Dermis blood vessel endothelial cell (primary cell): ENCODE measurements at places on chromosomes 5 and 9.

DNA sequence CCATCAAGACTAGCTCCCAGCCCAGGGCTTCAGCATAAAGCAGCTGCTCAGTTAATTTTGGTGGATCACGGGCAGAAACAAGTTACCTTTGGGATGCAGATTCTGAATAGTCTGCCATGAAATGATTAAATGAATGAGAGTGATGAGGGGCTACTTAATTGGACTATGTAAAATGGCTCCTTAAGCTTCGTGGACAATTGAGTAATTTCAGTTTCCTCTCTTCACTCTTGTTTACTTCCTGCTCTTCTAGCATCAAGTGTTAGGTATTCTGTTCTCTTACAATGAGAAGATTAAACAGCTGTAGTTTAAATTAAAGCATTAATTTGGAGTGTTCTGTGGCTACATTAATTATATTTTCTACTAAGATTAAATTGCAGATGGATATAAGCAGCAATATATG, 28.1 kb downstream of the PIK3R1 start:
- DNase-seq, result peak; percentile 44

GRCh38 chr5:10456583-10457420, 15.1 kb downstream of the ROPN1L start:
- peak; percentile 35 for DNase-seq

DNA sequence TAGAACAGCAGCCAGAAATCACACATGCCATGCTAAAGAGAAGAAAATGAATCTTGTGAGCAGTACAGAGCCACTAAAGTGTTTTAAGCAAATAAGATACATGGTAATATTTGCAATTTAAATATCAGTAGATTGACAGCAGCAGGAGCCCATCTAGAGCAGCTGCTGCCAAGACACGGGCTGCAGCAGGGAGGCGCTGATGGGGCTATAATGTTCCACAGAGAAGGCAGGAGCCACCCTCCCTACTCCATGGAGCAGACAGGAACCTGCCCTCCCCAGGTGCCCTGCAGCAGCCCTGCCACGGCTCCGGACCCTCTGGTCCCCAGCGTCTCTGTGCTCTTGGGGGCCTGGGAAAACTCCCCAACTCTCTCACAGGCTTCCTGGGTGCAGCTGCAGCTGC, 224.1 kb upstream of the ISL1 start:
- DNase-seq, result no peak

- DNase-seq, result no peak
Measured at GRCh38 chr5:74372051-74372450, 268.5 kb downstream of the ENC1 start.

DNA sequence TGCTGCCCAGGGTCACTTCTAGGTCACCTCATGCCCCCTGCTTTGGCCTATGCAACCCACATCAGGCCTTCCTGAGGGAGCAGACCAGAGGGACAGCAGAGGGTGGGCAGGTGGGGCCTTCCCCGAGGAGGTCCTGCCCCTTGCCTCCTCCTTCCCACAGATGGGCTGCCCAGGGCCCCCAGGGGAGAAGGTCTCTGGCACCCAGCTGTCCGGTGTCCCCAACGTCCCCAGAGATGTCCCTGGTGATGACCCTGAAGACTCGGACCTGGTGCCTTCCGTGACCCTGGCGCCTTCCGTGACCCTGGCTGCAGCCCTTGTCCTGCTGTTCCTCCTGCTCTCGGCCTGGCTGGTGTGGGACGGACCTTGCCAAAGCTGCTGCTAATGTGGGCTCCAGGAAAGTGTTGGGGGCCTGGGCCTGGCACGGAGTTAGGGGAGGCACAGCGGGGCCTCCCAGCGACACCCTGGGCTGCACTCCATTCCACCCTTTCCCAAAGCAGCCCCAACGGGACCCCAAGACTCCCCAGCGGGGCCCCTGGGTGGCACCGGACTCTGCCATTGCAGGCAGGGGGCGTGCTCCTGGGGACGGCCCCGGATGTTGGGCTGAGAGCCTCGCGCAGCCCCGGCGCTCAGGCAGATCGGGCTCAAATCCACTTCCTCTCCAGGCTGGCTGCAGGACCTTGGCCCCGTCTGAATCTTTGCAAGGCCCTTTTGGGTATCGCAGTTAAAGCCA, 6.8 kb upstream of the SLC2A6 start:
- DNase-seq, result no peak

DNA sequence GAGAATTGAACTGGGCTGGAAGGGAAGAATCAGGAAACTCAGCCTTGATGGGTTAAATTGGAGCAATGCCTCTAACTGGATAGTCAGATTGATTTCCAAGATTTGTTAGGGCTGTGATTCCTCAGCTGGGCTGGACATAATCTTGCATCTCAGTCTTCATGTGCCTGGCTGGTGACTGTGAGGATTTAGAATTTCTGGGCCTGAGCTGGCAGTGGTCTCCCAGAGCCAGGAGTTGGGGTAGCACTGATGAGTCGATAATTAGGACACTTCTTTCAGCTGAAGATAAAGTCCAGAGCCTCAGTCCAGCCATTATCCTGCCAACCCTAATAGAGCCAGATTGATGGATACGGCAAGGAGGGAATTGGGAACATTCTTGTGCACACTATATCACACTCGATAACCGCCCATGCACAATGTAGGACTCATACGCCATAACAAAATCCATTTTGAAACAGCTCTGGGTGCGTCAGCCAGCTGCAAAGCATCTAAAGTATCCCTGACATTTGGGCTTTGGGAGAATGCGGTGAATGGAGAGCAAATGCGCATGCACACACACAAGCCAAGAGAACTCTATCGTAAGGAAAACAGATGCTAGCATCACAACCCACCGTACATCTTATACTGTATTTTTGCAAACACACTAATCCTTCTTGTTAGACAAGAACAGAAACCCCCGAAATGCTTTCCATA, 405.1 kb upstream of the KLF4 start:
- DNase-seq, result no peak

GRCh38 chr5:115471345-115472063, 73.1 kb downstream of the FEM1C start:
- no peak for DNase-seq

DNA sequence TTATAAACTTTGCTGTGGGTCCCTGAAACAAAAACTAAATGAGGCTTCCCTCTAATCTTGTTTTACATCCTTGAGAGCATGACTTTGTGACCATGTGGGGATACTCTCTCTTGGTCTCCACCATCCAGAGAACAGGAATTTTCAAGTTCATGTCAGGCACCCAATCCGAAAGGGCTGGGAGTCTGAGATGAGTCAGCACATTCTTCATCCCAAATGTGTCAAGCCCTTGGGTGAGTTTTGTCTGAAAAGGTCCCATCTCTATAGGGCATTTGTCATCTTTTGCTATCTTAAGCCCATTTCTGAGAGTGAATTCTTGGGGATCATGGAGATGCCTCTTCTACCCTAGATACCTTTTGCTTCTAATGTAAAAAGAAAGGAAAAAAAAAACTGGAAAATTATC, 26.9 kb upstream of the RAPGEF6 start:
- no peak for DNase-seq

DNA sequence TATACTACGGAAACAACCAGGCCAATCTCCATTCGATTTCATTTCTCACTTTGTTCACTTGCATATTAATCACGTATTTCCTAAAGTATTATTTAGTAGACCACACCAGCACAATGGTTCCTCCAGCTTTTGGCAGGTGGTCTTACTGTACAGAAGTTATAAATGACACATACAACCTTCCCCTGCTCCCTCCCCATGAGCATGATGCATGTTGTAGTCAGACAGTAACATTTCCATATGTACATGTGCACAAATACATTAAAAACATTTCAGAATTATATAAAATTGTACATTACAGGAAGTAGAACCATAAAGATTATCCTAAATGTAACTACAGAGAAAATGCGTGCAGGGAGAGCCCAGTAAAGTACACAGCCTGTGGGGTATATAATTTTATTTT, 17.0 kb downstream of the SRP19 start:
- DNase-seq, result no peak

GRCh38 chr9:134679616-134680392, 38.2 kb downstream of the COL5A1 start:
- no peak for DNase-seq

DNA sequence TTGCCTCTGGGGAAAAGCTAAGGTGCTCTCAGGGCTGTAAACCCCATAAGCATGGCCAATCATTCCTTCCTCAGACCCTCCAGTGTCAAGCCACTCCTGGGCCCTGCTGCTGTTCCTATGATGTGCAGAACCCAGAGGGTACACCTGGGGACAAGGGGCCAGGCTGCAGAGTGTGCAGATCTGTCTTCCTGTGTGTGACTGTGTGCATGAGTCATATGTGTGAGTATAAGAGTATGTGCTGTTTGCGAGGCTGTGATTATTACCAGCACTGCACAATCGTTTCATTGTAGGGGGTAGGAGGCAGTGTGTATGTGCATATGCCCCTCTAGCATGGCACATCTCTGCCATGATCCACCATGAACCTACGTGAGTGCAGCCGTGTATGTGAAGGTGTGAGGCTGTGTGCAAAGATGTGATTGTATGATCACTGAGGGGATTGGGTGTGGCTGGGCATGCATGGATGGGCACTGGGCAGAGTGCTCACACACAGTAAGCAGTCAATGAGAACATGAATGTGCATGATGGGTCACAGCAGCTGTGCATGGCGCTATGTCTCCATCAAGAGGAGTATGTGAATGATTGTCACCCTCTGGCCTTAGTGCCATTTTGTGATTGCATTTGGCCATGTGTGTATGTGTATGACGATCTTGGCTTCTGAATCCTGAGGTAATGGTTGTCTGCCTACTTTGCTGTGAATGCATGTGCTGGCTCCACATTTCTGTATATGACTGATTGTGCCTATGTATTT, 2.4 kb upstream of the OR1K1 start:
- no peak for DNase-seq

GRCh38 chr5:40041452-40041851, 616.7 kb upstream of the DAB2 start:
- DNase-seq, result peak; percentile 46

- DNase-seq, result no peak
Measured at GRCh38 chr9:690517-691111, 150.9 kb upstream of the DMRT1 start.

DNA sequence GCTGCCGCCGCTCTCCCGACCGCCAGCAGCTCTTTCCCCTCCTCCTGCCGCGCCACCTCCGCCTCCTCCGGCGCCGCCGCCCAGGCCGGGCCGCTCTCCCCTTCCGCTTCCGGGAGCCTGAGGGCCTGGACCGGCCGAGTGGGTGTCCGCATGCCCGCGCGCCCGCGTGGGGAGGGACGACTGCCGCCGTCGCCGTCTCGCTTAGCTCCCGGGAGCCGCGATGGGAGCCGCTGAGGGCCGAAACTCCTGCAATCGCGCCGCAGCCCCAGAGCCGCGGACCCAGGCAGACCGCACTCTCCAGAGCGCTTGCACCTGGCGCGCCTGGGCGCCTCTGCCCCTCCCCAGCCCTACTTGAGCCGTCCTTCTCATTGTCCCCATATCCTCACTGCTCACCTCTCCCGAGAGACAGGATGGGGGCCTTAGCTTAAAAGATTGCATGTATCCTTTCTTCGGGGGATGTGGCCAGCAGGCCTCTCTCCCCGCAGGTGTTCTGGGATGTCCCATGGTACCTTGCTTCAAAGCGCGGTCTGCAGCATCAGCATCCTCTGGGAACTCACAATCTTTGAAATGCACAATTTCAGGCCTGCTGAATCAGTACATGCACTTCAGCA, at the start of gene ZDHHC21:
Gene ZDHHC21, minus strand, starts transcription at position 182 of the 611 bp plus-strand sequence. CDS start 19,092 bp downstream, outside the sequence.
- peak; percentile 63 for DNase-seq

DNA sequence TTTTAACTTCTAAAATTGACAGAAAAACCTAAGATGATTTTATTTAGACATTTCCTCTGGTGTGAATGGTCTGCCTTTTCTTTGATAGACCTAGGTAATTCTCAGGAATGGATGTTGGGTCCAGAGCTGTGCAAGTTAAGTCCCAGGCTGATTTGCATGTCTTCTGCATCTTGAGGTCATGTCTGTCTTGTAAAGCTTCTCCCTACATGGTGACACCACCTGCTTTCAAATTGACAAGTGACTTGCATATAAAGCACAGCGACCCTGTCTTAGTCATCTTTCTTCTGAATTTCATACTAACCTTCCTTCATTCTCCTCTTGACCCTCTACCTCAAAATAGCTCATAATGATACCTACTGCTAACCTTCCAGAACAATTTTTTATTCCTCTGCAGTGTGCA, 29.2 kb downstream of the OSTF1 start:
- no peak for DNase-seq

DNA sequence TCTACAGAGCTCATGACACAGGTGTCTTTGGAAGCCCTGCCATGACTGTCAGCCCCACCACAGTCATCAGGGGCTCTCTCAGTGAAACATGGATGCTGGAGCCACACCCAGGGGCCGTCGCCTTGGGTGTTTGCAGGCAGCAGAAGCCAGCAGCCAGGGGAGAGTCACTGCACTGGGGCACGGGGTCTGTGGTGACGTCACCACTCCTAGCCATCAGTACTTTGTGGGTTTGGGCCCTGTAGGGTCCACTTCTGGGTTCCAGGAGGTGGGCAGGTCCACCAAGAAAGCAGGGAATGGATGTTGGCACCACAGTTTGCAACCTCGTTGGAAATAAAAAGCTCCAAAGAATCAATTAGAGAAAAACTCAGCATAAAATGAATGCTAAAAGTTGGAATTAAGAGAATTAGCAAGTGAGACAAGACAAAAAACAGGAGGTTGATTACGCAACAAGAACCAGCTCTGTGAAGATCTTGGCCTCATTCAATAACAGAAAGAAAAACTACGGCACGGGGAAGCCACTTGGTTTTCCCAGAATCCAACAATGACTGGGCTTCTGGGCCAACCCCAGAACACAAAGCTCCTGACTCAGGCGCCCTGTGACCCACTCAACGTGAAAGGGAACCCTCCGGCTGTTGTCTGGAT, 34.3 kb downstream of the MED10 start:
- no peak for DNase-seq

GRCh38 chr5:17796757-17797396, 162.6 kb downstream of the TAF11L14 start:
- DNase-seq, result no peak

GRCh38 chr9:126367616-126368015, 41.0 kb downstream of the MVB12B start:
- no peak for DNase-seq

GRCh38 chr5:54520438-54520846, 2.9 kb downstream of the SNX18 start:
- DNase-seq, result peak; percentile 58

DNA sequence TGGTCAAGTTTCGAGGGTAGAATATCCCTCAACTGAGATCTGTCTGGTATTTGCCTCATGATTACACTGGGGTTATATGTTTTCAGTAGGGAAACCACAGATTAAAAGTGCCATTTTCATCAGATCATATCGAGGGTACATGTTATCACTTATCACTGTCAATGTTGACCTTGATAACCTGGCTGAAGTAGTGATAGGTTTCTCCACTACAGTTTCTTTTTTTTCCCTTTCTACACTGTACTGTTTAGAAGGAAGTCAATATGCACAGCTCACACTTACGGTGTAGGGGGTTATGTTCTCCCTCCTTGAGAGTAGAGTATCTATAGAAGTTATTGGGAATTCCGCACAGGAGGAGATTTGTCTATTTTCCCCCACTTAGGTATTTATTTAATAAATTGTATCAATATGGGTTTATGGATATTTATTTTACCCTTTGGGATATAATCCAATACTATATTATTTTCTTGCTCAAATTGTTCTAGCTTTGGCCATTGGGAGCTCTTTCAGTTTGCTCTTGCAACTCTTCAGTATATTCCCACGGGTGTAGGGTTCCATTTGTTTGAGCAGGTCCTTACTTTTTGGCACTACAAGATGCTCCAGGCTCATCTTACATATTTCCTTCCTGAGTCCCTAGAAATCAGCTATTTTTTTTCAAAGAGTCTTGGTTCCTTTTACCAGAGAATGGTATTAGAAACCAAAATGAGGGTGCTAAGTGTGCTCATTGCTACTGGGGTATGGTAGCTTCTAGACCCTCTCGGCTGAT, 444.5 kb downstream of the RAB3C start:
- DNase-seq, result no peak

GRCh38 chr9:83284746-83285145, 221.8 kb upstream of the RASEF start:
- DNase-seq, result no peak

GRCh38 chr5:87258507-87258906, 9.2 kb upstream of the RASA1 start:
- DNase-seq, result no peak
